ENCODE measurements at places on chromosomes 4 and X.

GRCh38 chrX:3345281-3346191, 916 bp downstream of the MXRA5 start:
- no peak for DNase-seq

- DNase-seq: no peak
Measured at GRCh38 chrX:42079968-42080367, 156.6 kb upstream of the CASK start.

- DNase-seq: no peak
Measured at GRCh38 chrX:118498351-118498750, 2.7 kb downstream of the DOCK11 start.

GRCh38 chrX:23012162-23012561, 12.4 kb downstream of the DDX53 start:
- no peak for DNase-seq

DNA sequence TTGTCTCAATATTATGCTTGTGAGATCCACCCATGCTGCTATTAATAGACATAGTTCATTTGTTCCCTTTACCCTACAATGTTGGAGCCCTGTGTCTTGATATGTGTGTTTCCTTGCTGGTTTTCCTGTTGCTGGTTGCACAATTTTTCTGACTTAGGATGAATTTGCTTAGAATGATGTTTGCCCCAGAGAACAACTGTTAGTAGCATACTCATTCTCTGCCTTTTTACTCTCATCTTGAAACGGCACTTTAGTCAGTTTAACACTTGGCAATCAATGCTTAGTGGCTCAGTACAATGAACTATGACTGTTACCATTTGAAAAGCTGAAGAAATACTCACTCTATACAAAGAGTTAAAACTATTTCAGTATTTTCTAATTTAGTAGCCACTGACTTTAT, 158.8 kb upstream of the NDST4 start:
- no peak for DNase-seq

- peak; percentile 60 for DNase-seq
Measured at GRCh38 chr4:17324386-17324830, 187.5 kb downstream of the QDPR start.

DNA sequence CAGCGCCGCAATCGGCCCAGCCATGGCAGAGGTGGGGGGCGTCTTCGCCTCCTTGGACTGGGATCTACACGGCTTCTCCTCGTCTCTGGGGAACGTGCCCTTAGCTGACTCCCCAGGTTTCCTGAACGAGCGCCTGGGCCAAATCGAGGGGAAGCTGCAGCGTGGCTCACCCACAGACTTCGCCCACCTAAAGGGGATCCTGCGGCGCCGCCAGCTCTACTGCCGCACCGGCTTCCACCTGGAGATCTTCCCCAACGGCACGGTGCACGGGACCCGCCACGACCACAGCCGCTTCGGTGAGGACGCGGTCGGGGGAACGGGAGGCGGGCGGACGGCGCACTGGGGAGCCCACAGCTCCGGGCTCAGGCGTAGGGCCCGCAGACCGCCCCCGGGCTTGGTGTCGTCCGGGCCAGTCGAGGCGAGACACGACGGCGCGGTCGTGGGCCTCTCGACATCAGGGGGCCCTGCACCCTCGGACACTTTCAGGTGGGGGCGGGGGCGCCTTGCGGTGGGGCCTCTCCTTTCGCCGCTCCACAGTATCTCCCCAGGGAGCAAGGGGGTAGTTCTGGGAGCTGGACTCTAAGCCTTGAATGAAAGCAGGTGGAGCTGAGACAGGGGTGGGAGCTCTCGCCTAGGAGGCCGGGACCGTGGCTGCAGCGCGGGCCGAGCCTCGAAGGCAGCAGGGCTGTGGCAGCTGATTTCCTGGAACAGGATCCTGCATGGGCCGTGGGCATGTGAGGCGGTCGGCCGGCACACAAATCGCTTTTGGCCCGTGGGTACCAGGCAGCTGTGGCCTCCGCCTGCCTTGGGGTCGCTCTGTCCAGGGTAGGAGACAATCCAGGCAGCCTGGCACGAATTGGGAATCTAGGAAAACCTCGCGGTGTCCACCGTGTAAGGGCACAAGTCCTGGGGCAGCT, 722 bp downstream of the FGF16 start:
- no peak for DNase-seq

DNA sequence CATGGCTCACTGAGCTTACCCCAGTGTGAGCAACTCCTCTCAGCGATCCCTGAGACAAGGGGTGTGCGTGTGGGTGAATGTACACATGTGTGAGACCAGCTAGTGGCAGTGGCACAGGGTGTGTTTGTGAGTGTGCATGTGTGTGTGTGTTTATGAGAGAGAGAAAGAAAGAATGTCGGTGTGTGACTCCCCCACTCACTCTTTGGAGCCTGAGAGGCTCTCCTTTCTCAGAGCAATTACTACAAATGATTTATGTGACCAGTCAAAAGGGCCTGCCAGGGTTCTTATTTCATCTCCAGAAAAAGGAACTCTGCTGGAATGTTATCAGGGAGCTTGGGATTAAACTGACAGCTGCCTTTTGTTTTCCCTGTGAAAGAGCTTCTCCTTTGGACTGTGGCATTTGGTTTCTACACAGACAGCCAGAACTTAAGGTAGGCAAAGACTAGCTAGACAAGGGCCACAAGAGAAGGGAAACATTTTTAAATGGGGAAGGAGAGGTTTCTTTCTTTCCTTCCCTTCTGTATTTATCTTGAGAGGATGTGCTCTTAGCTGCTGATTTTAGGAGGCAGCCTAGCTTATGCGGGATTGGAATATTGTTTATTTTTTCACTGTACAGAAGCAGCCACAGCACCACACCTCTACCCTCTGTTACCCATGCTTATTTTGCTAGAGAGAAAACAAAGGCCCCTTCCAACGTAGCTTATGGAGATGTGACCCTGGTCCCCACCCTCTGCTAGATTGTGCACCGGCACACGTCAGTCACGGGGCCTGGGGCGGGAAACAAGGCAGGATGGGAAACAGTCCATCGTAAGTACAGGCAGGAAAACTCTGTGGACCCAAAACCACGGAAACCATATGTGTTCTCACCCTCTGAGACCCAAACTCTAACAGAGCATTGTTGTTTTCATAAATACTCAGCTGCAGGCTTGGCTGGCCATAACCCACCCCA, 143.5 kb downstream of the MGST2 start:
- no peak for DNase-seq

- DNase-seq: no peak
Measured at GRCh38 chr4:96293806-96294205, 453.9 kb downstream of the PDHA2 start.

DNA sequence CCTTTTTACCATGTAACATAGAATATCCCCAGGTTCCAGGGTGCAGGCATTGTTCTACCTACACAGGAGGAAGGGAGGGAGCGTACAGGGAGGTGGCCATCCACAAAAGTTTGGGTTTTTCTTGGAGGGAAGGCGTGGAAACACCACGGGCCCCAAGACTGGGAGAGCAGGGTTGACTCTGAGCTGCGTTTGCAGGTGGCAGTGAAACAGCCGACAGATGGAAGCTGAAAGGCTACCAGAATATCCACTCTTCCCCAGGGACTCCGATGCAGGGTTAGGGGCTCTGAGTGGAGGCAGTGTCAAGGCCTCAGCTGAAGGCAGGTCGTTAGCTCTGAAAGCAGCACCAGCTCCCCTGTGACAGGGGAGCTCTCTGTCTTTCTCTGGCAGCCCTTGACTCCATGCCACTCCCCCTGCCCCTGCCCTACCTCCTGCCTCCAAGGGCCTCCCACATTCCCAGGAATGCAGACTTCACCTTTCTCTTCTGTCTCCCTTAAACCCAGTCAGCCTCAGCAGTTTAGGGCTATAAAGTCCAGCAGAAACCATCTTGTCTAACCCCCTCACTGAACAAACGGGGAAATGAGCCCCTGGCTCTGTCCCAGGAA, 14.0 kb upstream of the GLOD5 start:
- no peak for DNase-seq

- DNase-seq: no peak
Measured at GRCh38 chr4:53991821-53992220, 72.6 kb downstream of the CHIC2 start.

DNA sequence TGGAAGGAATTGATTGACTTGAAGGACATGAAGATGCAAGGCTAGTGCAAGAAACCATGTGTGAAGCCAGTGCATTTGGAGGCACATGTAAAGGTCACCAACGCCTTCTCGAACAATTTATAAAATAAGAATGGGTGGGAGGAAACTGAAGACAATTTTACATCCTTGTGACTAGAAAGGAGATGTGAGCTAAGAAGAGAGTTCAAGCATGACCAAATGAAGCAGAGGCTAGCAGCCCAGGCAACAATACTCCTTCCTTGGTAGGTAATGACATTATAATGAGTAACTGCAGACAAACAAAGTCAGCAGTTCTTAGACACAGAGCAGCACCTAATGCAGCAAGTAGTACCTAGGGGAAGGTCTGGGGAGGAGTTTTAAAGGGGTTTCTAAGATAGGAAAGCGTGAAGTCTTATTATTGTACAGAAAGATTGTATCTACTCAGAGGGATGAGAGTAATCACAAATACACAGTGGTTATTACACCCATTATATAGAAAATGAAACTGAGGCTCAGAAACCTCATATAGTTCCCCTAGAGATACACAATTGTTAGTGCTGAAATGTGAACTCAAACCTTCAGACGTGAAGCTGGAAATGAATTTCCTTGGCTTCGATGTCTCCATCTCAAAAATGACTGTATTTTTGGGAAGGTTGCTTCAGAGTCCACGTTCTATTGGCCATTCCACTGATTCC, 56.1 kb downstream of the ATXN3L start:
- no peak for DNase-seq

GRCh38 chr4:26490111-26490959, at the start of gene CCKAR:
Gene CCKAR (minus strand): TSS chr4:26490484. CDS start chr4:26490267, 217 bp downstream.
- no peak for DNase-seq

GRCh38 chr4:1609901-1610790, 74.0 kb downstream of the FAM53A start:
- no peak for DNase-seq

DNA sequence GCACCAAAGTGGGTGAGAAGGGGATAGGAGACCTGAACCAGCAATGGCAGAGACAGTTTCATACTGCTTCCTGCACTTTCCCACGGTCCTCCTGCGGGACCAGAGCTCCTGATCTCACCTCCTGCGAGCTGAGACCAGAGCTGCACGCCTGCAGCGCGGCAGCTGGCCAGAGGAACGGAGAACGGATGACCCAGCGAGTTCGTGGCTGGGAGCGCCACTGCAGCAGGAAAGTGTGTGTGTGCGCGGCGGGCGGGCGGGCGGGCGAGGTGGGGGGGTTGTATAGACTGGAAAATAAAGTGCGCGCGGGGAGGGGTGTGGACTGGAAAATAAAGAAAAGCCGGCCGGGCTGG, 16.5 kb downstream of the MCF2 start:
- no peak for DNase-seq

DNA sequence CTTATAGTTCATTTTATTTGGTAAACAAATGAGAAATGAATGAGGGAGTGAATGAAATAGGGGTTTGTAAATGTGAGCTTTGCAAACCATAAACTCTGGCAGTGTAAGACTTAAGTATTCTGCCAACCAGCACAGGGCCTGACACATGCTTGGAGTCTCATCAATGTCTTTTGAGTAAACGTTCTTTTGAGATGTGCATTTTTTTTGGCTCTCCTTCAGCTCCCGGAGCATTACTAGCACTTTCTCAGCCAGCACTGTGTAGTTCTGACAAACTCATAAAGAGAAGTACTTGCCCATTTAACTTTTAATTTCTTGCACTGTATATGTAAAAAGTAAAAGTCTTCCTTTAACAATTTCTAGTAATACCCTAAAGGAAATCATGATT, 245.3 kb downstream of the HS3ST1 start:
- DNase-seq: no peak

Measured in activated T-cell treated with anti-CD3 and anti-CD28 coated beads, Interleukin-2, amount 50 U/mL, for 48 hours (primary cell).